ENCODE measurements at places on chromosomes 16 and 17. TPM values are rescaled to one million over a fixed set of nuclear protein-coding genes. Genes with fewer than 3 reads are reported as not detected.

DNA sequence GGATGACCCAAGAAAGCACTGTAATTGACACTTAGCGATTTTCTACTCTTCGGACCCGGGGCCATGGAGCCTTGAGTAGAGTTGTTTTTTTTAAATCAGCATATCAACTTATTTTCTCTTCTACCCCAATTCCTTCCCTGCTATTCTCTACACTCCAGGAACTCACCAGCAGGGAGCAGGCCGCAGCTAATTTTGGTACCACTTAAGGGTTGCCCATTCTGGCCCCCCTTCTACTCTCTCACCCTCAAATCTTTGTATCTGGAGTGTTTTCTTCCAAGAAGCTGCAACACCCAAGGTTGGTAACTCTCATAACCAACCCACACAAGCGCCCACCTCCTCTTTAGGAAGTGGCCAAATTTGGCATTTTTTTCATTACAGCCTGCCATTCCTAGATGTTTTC, 5.5 kb upstream of the ERAL1 start:
- H3K27ac ChIP-seq: no peak overlapping the region
- peaks cover 6% of the 10 kb centered on the region for H3K4me1 ChIP-seq
- no peaks in the 10 kb centered on the region for H3K36me3 ChIP-seq
- no peak for DNase-seq
- no peak overlapping the region for H3K4me3 ChIP-seq

- H3K4me3 ChIP-seq: peak overlapping the region; percentile 98
- H3K36me3 ChIP-seq: peaks cover 36% of the 10 kb centered on the region
- peaks cover 18% of the 10 kb centered on the region for H3K4me1 ChIP-seq
- peak overlapping the region; percentile 46 for H3K27ac ChIP-seq
Measured at GRCh38 chr16:15652293-15653001, 2.4 kb downstream of the NDE1 start.

DNA sequence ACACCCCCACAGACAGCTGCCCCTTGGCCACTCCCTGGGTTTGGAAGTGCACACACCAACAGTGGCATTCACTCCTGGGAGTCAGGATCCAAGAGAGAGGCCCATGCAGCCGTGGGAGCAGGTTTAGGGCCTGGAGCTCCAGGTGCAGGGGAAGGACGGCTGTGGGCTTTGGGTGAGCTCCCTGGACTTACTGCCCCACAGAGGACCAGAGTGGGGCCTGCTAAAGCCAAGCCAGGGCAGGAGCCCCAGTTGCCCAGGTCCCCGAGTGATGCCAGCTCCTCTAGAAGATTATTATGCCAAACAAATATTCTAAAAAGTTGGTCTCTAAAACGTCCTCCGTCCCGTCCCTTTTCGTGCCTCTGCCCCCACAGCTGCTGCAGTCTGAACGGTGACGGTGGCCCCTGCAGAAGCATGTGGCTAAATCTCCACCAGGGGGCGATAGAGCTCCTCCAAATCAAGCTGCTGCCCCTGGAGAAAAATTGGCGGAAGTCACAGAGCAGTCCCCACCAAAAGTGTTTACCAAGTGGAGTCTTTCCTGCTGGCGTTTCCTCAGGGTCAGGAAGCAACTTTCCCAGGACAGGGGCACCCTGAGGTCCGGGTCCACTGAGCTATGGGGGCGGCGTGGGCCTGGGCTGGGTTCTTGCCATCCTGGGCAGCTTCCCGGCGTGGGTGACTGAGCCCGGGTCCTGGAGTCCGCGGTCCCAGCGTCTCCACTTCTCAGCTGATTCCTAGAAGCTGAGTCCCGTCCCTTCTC, 4.2 kb downstream of the ARMC7 start:
- H3K4me1 ChIP-seq: peaks cover 26% of the 10 kb centered on the region
- H3K27ac ChIP-seq: peak overlapping the region; percentile 79
- DNase-seq: peak; percentile 83
- H3K27me3 ChIP-seq: no peaks in the 10 kb centered on the region

GRCh38 chr17:8955021-8955959, 10.2 kb downstream of the PIK3R5 start:
- H3K4me3 ChIP-seq: peak overlapping the region; percentile 27
- peak overlapping the region; percentile 90 for H3K27ac ChIP-seq
- H3K36me3 ChIP-seq: peaks cover 88% of the 10 kb centered on the region
- no peaks in the 10 kb centered on the region for H3K27me3 ChIP-seq
- H3K4me1 ChIP-seq: peaks cover 89% of the 10 kb centered on the region
- DNase-seq: no peak

DNA sequence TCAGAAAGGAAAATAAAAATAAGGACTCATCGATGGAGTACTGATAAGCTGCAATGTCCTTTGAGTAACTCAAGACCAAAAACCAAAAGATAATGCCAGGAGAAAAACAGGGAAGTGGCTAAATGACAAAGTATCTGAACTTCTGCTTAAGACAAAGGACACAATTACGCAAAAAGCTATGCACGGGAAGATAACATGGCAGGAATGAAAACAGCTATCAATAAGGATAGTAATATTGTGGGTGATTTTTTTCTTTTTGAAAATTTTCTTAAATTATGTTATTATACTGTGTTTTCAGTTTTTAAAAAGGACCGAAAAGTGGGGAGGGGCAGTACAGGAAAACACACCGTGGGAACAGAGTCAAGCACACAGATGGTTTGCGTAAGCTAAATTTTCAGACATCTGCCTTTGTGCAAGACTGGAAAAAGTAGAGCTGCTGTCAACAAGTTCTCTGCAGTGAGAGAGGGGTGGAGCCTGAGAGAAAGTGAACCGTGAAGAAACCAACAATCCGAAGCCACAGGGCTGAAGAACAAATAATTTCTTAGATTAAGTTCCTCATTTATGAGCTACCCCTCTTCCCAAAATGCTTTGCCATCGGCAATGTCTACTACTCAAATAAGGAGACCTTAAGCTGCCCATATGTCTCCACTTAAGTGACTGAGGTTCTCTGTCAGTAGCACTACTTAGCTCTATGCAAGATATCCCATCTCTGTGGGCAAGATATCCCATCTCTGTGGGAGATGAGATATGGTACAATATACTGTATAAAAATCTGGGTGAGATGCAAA, 99.9 kb upstream of the CORO6 start:
- H3K27ac ChIP-seq: peak overlapping the region; percentile 57
- peak overlapping the region; percentile 35 for H3K4me3 ChIP-seq
- DNase-seq: no peak
- peaks cover 25% of the 10 kb centered on the region for H3K36me3 ChIP-seq
- H3K4me1 ChIP-seq: peaks cover 49% of the 10 kb centered on the region

DNA sequence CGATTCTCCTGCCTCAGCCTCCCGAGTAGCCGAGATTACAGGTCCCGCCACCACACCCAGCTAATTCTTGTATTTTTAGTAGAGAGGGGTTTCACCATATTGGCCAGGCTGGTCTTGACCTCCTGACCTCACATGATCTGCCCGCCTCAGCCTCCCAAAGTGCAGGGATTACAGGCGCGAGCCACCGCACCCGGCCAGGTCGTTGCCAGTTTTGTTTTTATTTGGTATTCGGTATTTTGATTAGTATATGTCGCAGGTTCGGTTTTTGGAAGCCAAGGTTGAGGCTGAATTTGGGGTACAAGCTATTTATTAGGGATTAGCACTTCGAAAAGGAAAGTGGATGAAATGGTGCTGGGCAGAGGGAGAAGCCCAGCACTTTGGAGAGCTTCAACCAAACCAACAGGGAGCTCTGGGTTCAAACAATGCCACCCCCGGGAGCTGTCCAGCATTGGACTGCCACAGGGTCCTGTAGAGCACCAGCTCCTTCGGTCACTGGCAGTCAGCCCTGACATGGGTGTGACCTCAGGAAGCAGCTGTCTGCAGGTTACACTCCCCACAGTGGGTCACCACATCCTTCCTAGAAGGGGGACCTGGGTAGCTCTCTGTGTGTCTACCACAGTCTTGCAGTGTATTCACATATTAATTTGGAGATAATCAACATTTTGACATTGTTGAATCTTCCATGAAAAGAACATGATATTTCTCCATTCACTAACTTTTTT, 1.5 kb upstream of the CLEC10A start:
- no peak overlapping the region for H3K27ac ChIP-seq

GRCh38 chr16:61471737-61472136, 564.5 kb downstream of the CDH8 start:
- no peaks in the 10 kb centered on the region for H3K36me3 ChIP-seq
- no peak overlapping the region for H3K27ac ChIP-seq
- no peaks in the 10 kb centered on the region for H3K4me1 ChIP-seq

GRCh38 chr17:73052923-73053322, 39.6 kb downstream of the SLC39A11 start:
- H3K27ac ChIP-seq: no peak overlapping the region
- H3K4me3 ChIP-seq: no peak overlapping the region
- no peaks in the 10 kb centered on the region for H3K4me1 ChIP-seq
- DNase-seq: no peak
- H3K36me3 ChIP-seq: peaks cover 12% of the 10 kb centered on the region

Gene CEP112
- total RNA-seq: 1.1 TPM

Gene KIF2B
- not detected for total RNA-seq

Gene SHCBP1
- total RNA-seq: 45.6 TPM

Gene DNAI2
- total RNA-seq: 0.55 TPM
